ENCODE measurements at places on chromosomes 4 and X. TPM values are rescaled to one million over a fixed set of nuclear protein-coding genes. Genes with fewer than 3 reads are reported as not detected.

DNA sequence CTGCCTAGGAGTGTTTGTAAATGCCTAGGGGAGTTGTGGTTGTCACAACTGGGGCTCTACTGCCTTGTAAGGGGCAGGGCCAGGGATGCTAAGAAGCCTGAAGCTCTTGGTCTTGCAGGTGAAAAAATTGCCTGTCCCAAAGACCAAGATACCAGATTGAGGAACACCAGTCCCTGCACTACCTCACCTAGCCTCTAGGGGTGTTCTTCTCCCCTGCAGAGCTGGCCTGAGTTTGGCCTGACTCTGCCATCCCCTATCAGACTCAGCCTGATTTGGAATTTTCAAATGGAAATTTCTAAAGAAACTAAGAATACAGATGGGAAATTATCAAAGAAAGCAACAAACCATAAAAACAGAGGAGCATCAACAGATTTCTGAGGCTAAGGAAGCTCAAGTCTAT is 90.4 kb downstream of the ZC4H2 start:
- H3K4me1 ChIP-seq: no peaks in the 10 kb centered on the region
- DNase-seq: no peak
- no peak overlapping the region for H3K4me3 ChIP-seq
- no peak overlapping the region for H3K27ac ChIP-seq
- peaks cover 1% of the 10 kb centered on the region for H3K36me3 ChIP-seq

GRCh38 chr4:95505151-95505550 is 43.6 kb downstream of the UNC5C start:
- no peaks in the 10 kb centered on the region for H3K36me3 ChIP-seq

GRCh38 chr4:67048530-67048929 is 496.8 kb downstream of the CENPC start:
- H3K4me3 ChIP-seq: no peak overlapping the region
- no peaks in the 10 kb centered on the region for H3K36me3 ChIP-seq
- DNase-seq: no peak

DNA sequence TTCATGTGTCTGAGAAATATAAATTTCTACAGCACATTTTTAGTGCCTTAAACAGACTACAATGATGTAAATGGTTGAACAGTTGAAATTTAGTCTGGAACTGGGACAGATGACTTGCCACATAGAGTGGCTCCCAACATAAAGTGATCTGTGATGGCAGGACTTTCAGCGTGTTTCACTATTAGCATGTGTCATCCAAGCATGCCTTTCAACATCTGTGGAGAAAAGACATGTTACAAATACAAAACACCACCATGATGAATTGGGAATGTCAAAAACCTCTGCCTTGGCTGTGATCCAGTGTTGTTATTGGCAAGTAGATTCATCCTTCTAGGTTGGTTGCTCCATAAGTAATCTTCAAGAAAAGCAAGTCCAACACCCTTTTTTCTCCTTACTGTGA is 348.7 kb downstream of the MAPK10 start:
- H3K36me3 ChIP-seq: no peaks in the 10 kb centered on the region
- DNase-seq: no peak
- H3K4me3 ChIP-seq: no peak overlapping the region

CXXC4 gene
- not detected for total RNA-seq

F9 gene
- total RNA-seq: not detected

IL15 gene
- 4.0 TPM for total RNA-seq

DNA sequence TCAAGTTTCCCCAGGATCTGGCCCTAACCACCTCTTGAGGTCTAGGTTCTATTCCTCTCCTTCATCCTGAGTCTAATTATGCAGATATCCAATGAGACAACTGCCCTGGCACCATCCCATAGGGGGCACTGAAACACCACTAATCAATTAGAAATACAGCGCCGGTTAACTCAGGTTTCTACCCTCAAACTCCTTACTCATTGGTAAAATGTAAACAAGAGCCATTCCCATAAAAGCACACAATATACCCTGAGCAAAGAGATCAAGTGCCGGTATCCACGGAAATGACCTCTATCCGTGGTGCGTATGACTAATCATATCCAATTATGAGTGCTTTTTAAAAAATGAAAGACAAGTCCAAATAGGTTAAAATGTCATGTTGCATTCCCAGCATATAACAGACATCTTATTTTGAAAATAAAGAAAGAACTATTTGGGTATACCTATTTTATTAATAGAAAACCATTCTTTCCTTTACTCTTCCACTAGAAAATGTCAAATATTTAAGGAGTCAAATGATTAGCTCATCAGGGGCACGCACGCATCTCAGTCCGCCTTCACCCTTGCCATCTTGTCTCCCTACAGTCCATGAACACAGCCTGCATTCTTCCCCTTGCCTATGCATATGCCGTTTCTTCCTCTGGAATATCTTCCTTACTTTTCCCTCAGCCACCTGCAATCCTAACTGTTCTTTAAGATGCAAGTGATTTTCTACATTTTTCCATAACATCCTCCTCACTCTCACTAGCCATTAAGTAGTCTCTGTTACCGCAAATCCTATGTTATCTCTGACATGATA is 141.1 kb downstream of the MAML3 start:
- peaks cover 8% of the 10 kb centered on the region for H3K4me1 ChIP-seq
- peak; percentile 61 for DNase-seq
- H3K4me3 ChIP-seq: no peak overlapping the region
- H3K36me3 ChIP-seq: no peaks in the 10 kb centered on the region
- H3K27ac ChIP-seq: no peak overlapping the region

- H3K4me1 ChIP-seq: no peaks in the 10 kb centered on the region
- no peak for DNase-seq
- no peak overlapping the region for H3K4me3 ChIP-seq
- H3K27ac ChIP-seq: no peak overlapping the region
- peaks cover 37% of the 10 kb centered on the region for H3K27me3 ChIP-seq
- no peaks in the 10 kb centered on the region for H3K36me3 ChIP-seq
These were observed 79.2 kb downstream of the FBXO8 start for GRCh38 chr4:174204164-174204831.

UGT2A1 gene
- not detected for total RNA-seq

PHOX2B gene
- total RNA-seq: not detected

DNA sequence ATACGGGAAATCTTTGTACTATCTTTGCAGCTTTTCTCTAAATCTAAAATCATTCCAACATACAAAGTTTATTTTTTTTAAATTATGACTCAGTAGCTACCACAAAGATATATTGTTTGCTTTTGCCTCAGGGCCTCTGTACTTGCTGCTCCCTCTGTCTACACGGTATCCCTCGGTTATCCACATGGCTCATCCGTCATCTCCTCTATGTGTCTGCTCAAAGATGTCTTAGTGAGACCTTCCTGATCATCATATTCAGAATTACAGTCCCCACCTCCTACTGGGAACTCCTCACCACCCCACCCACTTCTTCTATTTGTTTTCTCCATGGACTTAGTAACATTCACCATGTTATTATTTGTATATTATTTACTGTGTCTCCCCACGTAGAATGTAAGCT is 107.8 kb downstream of the PARM1 start:
- no peaks in the 10 kb centered on the region for H3K27me3 ChIP-seq
- no peaks in the 10 kb centered on the region for H3K36me3 ChIP-seq
- no peaks in the 10 kb centered on the region for H3K4me1 ChIP-seq
- H3K4me3 ChIP-seq: no peak overlapping the region
- no peak overlapping the region for H3K27ac ChIP-seq

NEUROG2 gene
- total RNA-seq: 0.12 TPM

DNA sequence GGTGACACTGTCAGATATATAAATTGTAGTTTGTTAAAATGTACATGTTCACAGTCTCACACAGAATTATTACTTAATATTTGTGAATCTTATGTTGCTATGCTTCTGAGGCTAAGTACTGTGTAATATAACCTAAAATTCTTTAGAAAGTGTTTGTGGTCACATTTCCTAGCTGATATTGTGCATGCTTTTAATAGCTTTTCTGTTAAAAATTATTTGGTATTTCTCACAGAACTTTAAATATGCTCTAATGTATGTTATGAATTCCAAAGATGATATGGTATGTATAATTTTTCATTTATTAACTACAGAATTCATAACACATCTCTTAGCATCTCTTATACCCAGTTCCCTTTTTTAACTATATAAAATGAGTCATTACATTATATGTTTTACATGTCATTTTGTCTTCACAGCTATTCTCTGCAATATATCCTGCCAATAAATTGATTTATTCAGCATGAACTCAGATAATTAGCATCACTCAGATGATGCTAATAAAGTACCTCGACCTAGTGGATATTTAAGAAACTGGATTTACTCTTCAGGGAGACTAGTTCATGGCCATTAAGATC is 9.3 kb downstream of the PTPN13 start:
- no peak for DNase-seq
- no peak overlapping the region for H3K27ac ChIP-seq
- no peaks in the 10 kb centered on the region for H3K4me1 ChIP-seq
- no peak overlapping the region for H3K4me3 ChIP-seq

GRCh38 chr4:37002625-37003024 is 241.9 kb upstream of the NWD2 start:
- H3K27ac ChIP-seq: no peak overlapping the region
- no peak for DNase-seq
- H3K27me3 ChIP-seq: no peaks in the 10 kb centered on the region
- H3K36me3 ChIP-seq: no peaks in the 10 kb centered on the region

- peak; percentile 91 for DNase-seq
- H3K27ac ChIP-seq: peak overlapping the region; percentile 94
- peaks cover 59% of the 10 kb centered on the region for H3K36me3 ChIP-seq
- peak overlapping the region; percentile 62 for H3K4me3 ChIP-seq
These were observed 167.5 kb upstream of the MAP3K15 start for GRCh38 chrX:19682712-19683331.

GRCh38 chrX:112628288-112628687 is 51.5 kb downstream of the LHFPL1 start:
- H3K4me1 ChIP-seq: peaks cover 4% of the 10 kb centered on the region
- H3K27ac ChIP-seq: no peak overlapping the region
- H3K4me3 ChIP-seq: no peak overlapping the region
- H3K36me3 ChIP-seq: no peaks in the 10 kb centered on the region
- DNase-seq: no peak

DNA sequence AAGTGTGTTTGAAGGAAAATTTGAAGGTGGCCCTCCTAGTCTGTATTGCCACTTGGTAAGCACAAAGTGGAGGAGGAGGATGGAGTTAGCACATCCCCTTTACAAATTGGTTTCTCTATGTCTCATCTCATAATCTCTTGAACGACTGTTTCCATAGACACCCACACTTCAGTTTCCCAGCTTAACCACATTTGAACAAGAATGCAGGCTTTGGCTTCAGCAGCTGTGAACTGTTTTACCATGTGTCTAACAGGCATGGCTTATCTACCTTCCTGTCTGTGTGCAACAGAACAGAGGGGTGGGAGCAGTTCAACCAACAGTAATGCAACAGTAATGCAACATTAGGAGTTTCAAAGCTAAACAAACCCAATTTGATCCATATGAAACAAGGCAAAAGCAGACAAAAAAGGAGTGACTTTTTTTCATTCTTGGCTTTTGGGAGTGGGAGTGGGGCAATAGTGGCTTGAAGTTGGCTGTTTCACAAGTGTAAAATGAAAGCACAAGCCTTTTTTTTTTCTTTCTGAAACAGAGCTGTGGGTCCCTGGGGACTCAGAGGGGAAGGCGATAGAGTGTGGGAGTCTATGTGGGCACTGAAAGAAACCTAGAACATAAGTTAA is 108.0 kb downstream of the ITM2A start:
- H3K27me3 ChIP-seq: no peaks in the 10 kb centered on the region
- peak overlapping the region; percentile 88 for H3K27ac ChIP-seq
- DNase-seq: peak; percentile 81
- peaks cover 14% of the 10 kb centered on the region for H3K36me3 ChIP-seq

CXCL11 gene
- 0.40 TPM for total RNA-seq

DNA sequence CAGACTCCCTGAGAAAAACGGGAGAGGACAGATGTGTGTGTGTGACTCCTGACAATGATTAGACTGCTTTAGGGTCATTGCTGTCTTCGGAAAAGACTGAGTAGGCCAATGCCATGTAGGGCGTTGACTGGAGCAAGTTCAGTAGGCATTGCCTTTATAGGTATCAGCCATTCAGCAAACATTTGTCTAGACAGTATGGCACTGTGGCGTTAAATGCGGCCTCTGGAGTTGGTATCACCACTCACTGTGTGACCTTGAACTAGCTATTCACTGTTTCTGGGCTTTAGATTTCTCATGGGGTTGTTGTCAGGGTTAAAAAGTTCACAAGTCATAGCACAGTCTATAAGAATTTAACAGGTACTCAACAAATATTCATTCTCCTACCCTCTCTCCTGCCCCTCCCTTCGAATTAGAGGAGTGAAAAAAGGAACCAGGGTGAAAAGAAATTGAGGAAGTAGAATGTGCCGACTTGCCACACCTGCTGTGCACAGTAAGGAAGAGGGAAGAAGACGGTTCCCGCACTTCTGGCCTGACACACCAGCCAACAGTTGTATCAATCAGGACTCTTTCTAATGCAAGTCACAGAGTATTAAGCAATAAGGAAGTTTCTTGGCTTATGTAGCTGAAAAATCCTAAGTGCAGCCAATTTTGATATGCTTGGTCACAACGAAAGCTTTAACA is 83.2 kb upstream of the PLAC8 start:
- no peak overlapping the region for H3K4me3 ChIP-seq
- H3K27ac ChIP-seq: no peak overlapping the region
- peaks cover 1% of the 10 kb centered on the region for H3K4me1 ChIP-seq
- DNase-seq: no peak
- peaks cover 2% of the 10 kb centered on the region for H3K36me3 ChIP-seq

DNA sequence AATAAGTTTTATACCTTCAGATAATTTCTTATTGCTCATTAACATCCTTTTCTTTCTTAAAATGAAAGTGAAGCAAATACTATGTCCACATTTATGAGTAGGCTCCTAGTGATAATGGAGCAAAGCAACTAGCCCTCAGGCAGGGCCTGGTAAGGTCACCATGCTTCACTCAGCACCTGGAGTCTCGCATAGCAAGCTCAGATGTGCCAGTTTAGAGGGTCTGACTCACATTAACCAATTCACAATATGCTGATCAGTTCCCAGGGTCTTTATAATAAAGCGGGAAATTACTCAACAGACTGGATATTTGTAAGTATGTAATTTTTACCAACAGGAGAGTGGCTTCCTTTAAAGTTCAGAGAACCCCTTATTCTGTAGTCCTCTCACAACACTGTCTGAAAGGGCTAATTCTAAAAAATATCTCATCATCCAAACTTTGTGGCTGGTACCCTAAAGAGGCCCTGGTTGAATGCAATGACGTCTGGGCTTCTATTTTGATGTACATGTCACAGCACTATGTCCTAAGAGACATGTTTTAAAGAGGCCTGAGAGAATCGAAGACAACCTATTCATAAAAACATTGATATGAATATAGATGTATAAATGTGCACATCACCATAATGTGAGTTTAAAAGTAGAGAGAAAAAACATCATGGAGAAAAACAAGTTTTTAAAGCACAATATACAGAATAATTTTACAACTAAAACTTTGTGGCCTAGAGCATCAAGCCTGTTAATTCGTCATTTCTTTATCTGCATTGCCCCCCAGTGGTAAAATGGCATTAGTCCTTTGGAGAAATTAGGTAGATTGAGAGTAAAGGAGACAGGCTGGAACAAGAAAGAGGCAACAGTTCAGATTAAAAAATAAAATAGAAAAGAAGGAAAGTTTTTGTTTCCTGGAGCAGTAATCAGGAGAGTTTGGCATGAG is 44.3 kb downstream of the IL21 start:
- H3K4me1 ChIP-seq: peaks cover 28% of the 10 kb centered on the region
- H3K27ac ChIP-seq: peak overlapping the region; percentile 6
- H3K27me3 ChIP-seq: no peaks in the 10 kb centered on the region
- H3K4me3 ChIP-seq: no peak overlapping the region
- H3K36me3 ChIP-seq: no peaks in the 10 kb centered on the region
- no peak for DNase-seq

All from activated CD8-positive, alpha-beta memory T cell treated with anti-CD3 and anti-CD28 coated beads, Interleukin-2, amount 10 ng/mL, durations not matched to agents 7 days and 5 days (primary cell).